ENCODE measurements at places on chromosomes 2 and 18. TPM values are rescaled to one million over a fixed set of nuclear protein-coding genes. Genes with fewer than 3 reads are reported as not detected.

DNA sequence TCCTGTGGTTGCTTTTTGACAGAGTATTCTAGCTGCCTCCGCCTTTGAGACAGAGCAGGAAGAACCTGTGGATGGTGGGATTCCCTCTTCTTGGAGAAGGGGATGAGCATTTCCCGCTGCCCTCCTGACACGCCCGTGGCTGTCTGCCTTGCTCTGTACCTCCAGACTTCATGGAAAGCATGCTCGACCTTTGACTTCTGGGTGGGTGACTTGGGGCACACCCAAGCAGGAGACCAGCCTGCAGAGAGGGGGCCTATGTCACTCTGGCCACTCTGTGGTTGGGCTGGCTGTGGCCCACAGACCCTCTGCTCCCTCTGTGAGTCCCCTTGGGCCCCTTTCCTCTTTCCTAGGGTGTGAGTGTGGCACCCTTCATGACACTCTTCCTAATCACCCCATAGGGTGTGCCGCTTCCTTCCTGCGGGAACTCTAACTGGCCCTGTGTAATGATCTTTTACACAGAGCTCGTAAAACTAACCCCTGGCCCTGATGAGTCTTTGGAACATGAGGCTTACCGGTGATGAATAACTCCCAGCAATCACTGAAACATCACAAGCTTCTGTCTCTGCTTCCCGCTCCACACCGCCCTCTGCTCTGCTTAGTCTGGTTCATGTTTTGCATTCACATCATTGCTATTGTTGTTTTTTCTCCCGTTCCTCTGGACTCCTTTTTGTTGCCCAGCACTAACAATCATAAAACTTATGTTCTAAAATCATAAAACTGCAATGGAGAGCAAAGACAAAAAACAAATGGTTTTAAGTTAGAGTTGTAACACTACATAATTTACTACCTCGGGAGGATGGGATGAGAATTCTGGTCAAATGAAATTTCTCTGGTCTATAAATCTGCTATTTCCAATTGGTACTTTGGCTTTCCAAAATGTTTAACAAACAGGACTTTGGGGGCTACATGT is 101.1 kb downstream of the SH3YL1 start:
- no peak for DNase-seq

The NPAS2 gene
- total RNA-seq, result 9.8 TPM

DNA sequence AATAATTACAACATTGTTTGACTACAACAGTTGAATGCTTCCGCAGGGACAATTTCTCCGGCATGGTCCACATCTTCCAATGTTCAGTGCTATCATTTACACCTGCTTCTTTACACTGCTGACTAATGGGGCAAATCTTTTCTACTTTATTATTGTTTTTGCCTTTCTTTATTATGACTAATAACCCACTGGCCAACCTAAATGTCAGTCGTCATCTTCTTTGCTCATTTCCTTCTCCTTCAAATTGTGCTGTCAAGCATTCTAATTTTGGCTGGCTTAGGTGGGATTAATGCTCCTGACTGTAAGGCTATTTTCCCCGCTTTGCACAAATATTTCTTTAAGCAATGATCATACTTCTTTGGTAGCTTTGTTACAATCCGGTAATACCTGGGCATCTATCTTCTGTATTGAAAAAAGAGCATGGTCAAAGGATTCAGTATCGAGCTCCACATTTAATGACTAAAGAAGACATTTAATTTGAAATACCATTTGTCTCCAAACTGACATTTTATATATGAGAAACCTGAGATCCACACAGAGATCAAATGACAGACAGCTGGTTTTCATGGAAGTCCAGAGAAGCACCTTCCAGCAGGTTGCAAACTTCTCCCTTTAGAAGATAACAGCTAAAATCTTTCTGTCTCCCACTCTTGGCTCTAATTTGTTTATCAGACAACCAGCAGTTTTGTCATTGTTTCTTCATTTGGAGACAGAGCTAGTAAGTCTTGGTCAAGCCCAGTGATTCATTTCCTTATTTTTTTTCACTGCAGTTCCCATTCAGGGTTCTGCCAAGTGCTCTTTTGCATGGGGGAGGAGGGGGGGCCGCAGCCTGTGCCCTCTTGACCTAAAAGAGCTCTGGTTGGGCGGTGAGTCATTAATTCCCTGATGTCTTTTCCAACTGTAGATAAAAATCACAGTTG is 132.9 kb downstream of the SOCS6 start:
- DNase-seq, result no peak

- DNase-seq, result no peak
Measured at GRCh38 chr2:205868773-205869333, 186.6 kb downstream of the NRP2 start.

DNA sequence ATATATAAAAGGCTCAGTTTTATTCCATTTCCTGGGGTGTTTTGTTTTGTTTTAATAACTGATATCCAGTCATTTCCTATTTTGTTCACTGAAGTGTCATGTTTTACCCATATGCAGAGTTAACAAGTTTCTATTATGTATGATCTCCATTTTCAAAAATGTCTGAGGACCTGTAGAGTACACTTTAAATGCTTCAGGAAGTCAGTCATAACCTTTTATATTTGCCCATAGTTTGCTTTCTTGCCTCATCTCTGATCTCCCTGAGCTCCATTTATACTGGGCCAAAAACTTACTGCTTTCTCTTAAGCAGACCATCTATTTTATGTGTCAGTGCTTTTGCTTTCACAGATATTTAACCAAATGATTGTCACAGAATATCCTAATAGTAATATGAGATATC is 278.7 kb downstream of the MBD5 start:
- DNase-seq, result no peak

The CDH19 gene
- total RNA-seq, result not detected

GRCh38 chr18:64806232-64806631 is 657.3 kb upstream of the LINC00305 start:
- no peak for DNase-seq

The LCT gene
- total RNA-seq, result 0.06 TPM

- DNase-seq, result no peak
Measured at GRCh38 chr18:709771-710170, 2.7 kb downstream of the ENOSF1 start.

DNA sequence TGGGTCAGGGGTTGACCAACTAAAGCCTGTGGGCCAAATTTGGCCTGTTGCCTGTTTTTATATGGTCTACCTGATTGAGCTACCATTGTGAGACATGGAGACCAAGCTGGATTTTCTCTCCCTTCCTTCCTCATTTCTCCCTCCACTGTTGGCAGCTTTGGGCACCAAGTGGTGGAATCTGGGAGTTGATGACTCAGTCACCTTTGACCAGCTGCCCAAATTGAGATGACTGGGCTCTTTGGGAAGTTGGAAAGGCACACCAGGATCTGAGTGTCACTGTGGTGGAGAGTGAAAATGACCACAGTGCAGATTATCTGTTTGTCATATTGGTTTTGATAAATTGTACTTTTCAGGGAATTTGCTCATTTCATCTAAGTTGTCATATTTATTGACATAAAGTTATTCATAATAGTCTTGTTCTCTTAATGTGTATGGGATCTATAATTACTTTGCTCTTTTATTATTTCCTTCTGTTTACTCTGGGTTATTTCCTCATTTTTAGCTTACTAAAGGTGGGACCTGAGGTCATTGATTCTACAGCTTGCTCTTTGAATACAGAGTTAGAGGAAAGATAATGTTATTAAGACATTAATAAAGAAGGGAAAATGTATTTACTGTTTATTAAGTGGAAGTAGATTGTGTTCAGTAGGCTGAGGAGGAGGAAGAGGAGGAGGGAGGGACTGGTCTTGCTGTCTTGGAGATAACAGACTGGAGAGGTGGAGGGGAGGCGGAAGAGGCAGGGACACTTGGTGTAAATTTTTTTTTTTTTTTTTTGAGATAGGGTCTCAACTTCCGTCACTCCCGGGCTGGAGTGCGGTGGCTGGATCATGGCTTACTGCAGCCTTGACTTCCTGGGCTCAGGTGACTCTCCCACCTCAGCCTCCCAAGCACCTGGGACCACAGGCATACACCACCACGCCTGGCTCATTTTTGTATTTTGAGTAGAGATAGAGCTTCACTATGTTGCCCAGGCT is 31.8 kb downstream of the AGFG1 start:
- no peak for DNase-seq

- DNase-seq, result no peak
Measured at GRCh38 chr2:61185231-61185728, 23.3 kb downstream of the C2orf74 start.

DNA sequence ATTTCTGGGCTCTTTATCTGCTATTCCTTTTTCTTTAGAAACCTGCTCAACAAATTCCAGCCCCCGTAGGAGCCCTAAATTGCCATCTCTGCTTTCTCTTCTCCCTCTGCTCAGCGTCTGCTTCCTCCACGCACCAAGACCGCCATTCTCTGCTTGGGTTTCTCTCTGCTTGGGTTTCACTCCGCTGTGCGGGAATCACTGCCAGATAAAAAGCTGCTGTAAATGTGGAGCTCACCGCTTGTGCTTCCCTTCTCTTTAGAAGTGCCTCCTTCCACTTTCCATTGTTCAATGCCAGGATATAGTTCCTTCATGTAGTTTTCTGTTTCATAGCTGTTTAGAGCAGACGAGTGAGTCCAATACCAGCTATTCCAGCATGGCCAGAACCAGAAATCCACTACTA is 45.9 kb downstream of the TMEM237 start:
- no peak for DNase-seq

DNA sequence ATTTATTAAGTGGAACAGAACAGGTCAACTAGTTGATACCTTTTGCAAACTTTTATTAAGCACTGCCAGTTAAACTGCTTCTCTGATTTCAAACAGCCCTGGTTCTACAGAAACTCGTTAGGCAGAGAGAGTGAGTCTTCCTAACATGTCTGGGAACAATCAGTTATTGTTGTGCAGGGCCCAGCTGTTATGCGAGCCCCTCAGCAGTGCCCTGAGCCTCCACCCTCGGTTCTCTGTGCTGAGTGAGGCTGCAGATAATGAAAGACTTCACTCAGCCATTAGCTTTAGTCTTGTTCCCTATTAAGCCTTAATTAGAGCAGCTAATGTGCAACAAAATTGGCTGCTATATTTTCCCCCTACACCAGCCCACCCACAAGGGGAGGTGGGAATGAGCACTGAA is 39.6 kb downstream of the KCTD18 start:
- no peak for DNase-seq

DNA sequence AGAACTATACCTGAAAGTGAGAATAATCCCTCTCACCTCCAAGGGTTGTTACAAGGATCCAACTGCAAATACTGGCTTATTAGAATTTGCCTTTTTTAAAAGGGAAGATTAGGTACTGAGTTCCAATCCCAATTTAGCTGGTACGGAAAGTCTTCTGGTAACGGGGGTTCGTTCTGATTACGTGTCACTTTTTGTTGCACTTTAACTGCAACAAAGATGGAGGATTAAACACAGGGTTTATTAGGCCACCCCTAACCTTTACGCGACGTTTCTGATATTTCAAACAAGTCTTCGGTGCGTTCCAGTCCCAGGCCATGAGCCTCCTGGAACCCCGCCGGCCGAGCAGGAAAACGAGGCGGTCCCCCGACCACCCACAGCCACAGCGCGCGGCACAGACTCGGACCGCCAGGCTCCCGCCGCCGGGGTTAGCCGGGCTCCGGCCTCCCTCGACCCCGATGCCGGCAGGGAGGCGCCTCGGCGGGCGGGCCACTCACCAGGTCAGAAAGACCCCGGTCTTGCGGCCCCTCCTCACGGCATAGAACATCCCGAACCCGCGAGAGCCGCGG is 411 bp downstream of the RNASEH1 start:
- DNase-seq, result no peak

The PAX8 gene
- 0.52 TPM for total RNA-seq

- DNase-seq, result no peak
Measured at GRCh38 chr2:120203251-120204021, 19.8 kb downstream of the TMEM185B start.

- DNase-seq, result no peak
Measured at GRCh38 chr2:215542690-215543089, 106.8 kb upstream of the FN1 start.

GRCh38 chr18:32767400-32767799 is 5.4 kb downstream of the KLHL14 start:
- no peak for DNase-seq

GRCh38 chr2:226450141-226450540 is 349.5 kb downstream of the IRS1 start:
- DNase-seq, result no peak

GRCh38 chr2:81895620-81896250 is 1591.2 kb upstream of the LRRTM1 start:
- no peak for DNase-seq
